ENCODE measurements at places on chromosomes 12 and 14.
A peak's percentile ranks its signal among the peaks of the same experiment; 100 is the strongest.

DNA sequence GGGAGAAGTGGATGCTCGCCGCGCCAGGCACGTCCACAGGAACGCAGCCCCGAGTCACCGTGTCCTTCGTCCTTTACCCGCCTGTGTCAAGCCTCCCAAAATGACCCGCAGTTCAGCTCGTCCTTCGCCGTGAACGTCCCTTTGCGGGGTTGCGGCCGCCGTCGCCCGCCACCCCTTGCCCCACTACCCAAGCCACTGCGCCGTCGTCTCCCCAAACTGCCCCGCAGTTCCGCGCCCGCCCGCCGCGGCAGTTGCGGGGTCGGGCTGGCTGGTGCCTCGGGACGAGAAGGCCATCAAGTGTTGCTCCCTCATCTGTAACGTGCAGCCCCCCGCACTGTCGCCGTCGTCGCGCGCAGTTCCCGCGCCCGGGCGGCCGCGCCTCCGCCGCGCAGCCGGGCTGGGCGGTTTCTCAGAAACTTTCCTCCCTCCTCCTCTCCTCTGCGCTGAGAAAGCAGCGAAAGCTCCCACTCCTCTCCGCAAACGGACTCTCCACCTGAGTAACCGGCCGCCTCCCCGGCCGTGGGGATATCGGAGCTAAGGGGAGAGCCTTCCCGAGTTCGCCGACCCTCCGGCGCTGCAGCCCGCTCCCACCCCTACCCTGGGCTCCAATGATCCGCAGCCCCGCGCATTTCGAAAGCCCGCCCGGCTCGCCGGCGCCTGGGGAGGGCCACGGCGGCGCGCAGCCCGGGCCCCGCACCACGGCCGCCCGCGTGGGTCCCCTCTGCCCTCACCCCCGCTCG lies 6.7 kb downstream of the CDKN1B start:
- DNase-seq: no peak

- DNase-seq: peak; percentile 88
These were observed 8.6 kb downstream of the SLC25A29 start for GRCh38 chr14:100297320-100298300.

- no peak for DNase-seq
These were observed 66.9 kb upstream of the ACTN1 start for GRCh38 chr14:69045857-69046475.

GRCh38 chr12:47350062-47350408 lies 270.3 kb upstream of the AMIGO2 start:
- DNase-seq: no peak

DNA sequence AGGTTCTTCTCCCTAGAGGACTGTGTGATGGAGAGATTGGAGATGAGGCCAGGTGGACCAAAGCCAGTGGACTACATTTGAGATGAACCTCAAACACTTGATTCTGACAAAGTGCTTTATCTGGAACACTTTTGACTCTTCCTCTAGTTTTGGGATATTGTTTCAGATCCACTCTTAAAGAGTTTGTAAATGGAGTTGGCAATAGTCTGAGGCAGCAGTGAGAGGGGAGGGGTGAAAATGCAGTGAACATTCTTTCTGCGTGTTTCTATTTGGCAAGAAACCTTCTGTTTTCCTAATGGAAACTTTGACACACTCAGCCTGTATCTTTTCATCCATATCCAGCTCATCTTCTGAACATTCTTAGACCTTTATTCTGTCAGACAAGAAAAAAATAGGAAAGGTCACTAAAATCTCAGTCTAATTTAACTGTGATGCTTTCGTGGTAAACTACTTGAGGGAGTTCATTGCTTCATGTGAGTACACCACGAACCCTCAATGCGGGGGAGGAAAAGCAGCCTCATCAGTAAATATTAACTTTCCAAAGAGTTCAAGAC lies 57.4 kb upstream of the KCNJ8 start:
- no peak for DNase-seq

- DNase-seq: no peak
These were observed 797 bp downstream of the UNG start for GRCh38 chr12:109098183-109098604.

GRCh38 chr12:47080725-47081502 lies 1.2 kb upstream of the AMIGO2 start:
- DNase-seq: peak; percentile 20

DNA sequence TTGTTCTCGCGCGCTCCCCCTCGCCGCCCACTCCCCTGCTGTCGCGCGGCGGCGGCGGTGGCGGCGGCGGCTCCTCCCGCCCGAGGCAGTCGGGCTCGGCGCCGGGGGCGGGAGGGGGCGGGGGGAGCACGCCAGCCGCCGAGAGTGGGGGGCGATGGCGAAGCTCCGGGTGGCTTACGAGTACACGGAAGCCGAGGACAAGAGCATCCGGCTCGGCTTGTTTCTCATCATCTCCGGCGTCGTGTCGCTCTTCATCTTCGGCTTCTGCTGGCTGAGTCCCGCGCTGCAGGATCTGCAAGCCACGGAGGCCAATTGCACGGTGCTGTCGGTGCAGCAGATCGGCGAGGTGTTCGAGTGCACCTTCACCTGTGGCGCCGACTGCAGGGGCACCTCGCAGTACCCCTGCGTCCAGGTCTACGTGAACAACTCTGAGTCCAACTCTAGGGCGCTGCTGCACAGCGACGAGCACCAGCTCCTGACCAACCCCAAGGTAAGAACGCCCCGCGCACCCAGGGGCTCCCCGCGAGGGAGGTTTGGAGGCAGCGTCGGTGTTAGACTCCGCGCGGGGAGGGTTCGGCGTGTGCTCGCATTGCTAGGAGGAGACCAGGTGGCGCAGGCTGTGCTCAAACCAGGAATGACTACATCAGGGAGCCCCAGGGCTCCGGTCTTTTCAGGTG lies 629 bp downstream of the KCNMB4 start:
- peak; percentile 39 for DNase-seq

DNA sequence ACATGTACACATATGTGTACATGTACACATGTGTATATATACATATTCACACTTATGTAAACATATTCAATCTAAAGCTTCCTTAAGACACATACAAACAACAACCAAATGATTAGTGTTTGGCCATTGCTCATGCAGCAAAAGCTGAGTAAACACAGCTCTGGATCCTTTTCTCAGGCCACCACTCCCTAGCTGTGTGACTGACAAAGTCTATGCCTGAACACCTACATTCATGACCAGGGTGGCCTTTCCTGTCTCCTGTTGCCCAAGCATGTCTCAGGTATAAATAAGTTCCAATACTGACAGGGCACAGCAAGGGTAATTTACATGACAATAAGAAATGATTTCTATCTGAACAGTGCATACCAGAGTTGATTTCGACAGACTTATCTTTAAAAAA lies 1.4 kb upstream of the PTPRO start:
- DNase-seq: no peak

DNA sequence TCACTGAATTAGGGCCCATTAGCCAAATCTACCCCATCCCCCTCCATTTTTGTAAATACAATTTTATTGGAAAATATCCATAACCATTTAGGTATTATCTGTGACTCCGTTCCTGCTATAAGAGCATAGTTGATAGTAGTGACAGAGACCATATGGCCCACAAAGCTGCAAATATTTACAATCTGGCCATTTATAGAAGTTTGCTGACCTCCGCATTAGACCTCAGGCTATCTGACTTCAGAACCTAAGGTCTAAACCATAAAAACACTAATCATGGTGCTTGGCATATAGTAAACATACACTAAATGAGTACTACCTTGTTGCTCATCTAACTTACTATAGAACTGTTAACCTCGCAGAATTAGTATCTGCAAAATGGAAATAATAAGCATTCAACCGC lies 124.8 kb downstream of the NPAS3 start:
- no peak for DNase-seq

DNA sequence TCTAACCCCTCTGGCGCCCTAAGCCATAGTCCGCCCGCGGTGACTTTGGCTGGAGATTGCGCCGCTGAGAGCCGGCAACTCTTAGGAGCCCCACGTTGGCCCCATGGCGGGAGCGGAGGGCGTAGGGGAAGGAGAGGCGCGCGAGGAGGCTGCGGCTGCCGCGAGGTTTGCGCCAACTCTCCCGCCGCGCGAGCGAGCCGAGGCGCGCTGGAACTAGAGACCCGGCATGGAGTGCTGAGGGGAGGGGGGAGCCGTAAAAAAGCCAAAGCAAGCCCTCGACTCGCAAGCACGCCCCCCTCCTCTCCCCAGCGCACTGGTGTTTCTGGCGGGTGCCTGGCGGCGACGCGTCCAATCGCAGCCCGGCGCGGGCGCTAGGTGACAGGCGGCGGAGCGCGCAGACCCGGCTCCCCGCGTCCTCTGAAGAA lies at the start of gene SYT10:
Gene SYT10 (minus strand): TSS at position 233 of the 425 bp plus-strand sequence. CDS start 297 bp downstream, outside the sequence.
- DNase-seq: no peak

- no peak for DNase-seq
These were observed 194.8 kb downstream of the SLC41A2 start for GRCh38 chr12:104763168-104763805.

- no peak for DNase-seq
These were observed 12.8 kb downstream of the MEG3 start for GRCh38 chr14:100838493-100839314.

DNA sequence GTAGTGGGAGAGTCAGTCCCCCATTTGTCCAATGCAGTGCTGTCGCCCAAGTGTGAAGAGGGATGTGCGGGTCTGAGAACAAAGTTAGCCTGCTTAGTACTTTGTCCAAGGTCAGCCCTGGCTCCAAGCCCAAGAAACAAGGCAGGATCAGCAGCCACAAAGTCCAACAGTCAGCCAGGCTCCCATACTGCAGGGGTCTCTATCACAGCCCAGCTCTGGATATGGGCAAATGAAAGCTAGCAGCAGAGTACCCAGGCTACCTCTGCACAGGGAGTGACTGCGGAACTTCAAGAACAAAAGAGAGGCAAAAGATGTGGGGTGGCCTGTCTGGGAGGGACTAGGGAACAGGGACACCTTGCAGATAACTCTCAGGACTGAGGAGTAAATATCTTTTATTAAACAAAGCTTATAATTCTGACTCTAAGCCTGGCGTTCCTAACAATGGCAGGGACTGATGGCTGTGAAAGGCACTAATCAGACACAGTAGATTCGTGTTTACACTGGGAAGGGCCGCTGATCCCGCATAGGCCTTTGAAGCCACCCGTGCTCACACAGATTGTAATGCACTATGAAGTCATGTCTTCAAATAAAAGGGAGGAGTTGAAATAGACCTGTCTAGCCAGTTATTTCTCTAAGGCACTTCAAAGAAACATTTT lies 91.0 kb upstream of the EEA1 start:
- no peak for DNase-seq

GRCh38 chr14:65877624-65878023 lies 465.1 kb downstream of the FUT8 start:
- DNase-seq: no peak

- DNase-seq: no peak
These were observed 11.9 kb upstream of the SH2B3 start for GRCh38 chr12:111393700-111394300.

GRCh38 chr12:57632073-57632957 lies 686 bp downstream of the B4GALNT1 start:
- DNase-seq: no peak

DNA sequence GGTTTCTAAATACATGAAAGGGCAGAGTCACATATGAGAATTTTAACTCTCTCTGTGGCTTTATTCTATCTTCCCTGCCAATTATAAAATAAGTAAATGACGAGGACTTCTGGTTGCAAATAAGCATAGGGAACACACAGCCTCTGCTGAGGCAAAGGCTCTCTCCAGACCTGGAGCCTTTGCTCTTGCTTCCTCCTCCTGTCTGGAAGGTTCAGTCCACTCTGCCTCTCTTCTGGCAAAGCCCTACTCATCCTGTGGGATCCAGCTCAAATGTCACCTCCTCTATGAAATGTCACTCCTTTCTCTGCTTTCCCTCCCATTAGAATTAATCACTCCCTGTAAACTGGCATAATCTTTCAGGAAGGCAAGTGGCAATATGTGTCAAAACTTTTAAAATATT lies 41.9 kb downstream of the PKP2 start:
- DNase-seq: no peak

GRCh38 chr12:124919521-124920352 lies 5.3 kb upstream of the UBC start:
- DNase-seq: no peak

DNA sequence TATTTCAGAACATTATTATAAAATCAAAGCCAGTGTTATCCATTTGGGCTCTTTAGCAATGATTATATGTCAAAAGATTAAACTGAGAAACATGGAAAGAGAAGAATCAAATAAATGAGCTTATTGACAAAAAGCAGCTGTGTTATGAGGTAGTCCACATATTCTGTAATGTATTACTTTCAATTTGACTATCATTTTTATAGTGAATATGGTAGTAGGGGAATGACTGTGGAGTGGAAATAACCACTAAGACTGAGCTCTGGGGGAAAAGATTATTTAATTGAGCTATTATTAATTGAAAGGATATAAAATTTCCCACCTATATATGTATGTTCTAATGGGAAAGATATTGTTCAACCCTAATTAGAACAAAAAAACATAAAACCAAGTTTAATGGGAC lies 381.3 kb downstream of the TMTC2 start:
- DNase-seq: no peak

GRCh38 chr14:68460541-68460940 lies 332.3 kb downstream of the ZFP36L1 start:
- no peak for DNase-seq

- DNase-seq: no peak
These were observed 72.4 kb upstream of the USP44 start for GRCh38 chr12:95623554-95624170.
